ENCODE measurements at places on chromosomes 5 and 9. TPM values are rescaled to one million over a fixed set of nuclear protein-coding genes. Genes with fewer than 3 reads are reported as not detected.

FCHSD1 gene
- 9.4 TPM for total RNA-seq

ANKH gene
- 189 TPM for total RNA-seq

SH3RF2 gene
- total RNA-seq: 0.94 TPM

C5orf52 gene
- not detected for total RNA-seq

MSX2 gene
- not detected for total RNA-seq

PTPRD gene
- 658 TPM for total RNA-seq

DMXL1 gene
- total RNA-seq: 164 TPM

FBXL7 gene
- 5.0 TPM for total RNA-seq

ASTN2 gene
- 31.6 TPM for total RNA-seq

SPAG8 gene
- total RNA-seq: 4.1 TPM

ABO gene
- not detected for total RNA-seq

TMEM215 gene
- 0.31 TPM for total RNA-seq

HSD17B3 gene
- total RNA-seq: 0.63 TPM

SELENOP gene
- total RNA-seq: 24.4 TPM

SERINC5 gene
- 66.4 TPM for total RNA-seq

DEPDC1B gene
- total RNA-seq: 17.5 TPM

PRDM9 gene
- total RNA-seq: not detected

PCDHA9 gene
- total RNA-seq: 42.6 TPM

SLC1A3 gene
- total RNA-seq: 231 TPM

PSD2 gene
- total RNA-seq: 22.8 TPM

AIF1L gene
- 21.0 TPM for total RNA-seq

SPATA31A3 gene
- total RNA-seq: not detected

EPB41L4A gene
- total RNA-seq: 32.2 TPM

CYLC2 gene
- not detected for total RNA-seq

GFRA3 gene
- not detected for total RNA-seq

PCDHB5 gene
- 16.3 TPM for total RNA-seq

CNTNAP3 gene
- total RNA-seq: 84.8 TPM

RNF130 gene
- 191 TPM for total RNA-seq

ALAD gene
- total RNA-seq: 23.8 TPM

DND1 gene
- total RNA-seq: 1.3 TPM

CTSV gene
- total RNA-seq: 0.94 TPM

CA9 gene
- total RNA-seq: not detected

CSF2 gene
- not detected for total RNA-seq

VAV2 gene
- 45.4 TPM for total RNA-seq

Data from parietal lobe (tissue), 2 donors.